A549 (cell line): ENCODE measurements at places on chromosomes 5 and 9.

DNA sequence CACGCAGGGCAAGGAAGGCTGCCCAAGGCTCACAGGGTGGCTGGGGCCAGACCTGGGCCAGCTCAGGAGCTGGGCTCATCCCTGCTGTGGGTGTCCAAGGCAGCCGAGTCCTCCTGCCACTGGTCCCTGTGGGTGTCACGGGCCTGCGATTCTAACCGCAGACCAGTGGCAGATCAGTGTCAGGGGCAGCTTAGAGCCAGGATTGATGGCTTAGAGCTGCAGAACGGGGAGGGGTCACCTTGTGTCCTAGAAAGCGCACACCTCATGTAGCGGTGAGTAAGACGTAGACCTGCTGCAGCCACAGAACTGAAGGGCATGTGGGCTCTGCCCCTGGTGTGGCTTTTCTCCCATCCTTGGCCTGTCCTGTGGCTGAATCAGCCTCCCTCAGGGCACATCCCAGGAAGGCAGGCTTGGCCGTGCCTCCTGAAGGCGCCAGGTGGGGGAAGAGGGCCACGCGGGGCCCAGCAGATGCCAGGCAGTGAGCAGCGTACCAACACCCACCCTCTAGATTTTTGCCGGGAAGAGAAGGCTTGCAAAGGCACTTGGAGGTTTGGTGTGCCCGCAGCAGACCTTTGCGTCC lies 78.3 kb upstream of the FCN2 start:
- DNase-seq: no peak

- DNase-seq: no peak
Measured at GRCh38 chr5:109407913-109408312, 1.9 kb downstream of the PJA2 start.

GRCh38 chr5:169696621-169697510 lies 59.8 kb downstream of the DOCK2 start:
- DNase-seq: peak; percentile 40

- DNase-seq: peak; percentile 24
Measured at GRCh38 chr9:76298521-76299144, 95.6 kb downstream of the RFK start.

DNA sequence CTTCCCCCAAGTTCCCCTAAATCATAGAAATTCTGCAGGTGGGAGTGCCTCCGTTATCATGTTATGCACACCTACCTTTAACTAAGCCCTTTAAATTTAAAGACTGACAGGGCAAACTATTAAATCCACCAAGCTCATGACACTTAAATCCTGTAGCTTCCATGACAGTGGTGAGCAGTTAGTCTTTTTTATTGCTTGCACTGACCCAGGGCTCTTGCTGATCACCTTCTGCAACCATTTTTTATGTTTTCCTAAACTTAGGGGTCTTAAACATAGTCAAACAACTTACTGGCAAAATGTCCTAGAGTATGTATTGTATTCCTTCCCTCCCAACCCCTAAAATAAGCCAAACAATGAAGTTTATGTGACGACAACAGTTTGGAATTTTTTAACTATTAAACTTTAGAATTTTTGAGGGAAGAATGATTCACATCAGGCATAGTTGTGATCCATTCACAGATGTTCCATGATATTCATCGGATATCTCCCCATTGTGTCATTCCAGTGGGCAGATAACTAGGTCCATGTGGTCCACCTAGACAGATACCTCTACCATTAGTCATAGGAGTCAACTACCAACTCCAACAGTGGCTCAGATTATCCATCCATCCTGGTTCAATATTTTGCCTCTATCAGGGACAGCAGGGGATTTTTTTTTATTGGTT lies 283.1 kb downstream of the ADAMTS6 start:
- peak; percentile 51 for DNase-seq

DNA sequence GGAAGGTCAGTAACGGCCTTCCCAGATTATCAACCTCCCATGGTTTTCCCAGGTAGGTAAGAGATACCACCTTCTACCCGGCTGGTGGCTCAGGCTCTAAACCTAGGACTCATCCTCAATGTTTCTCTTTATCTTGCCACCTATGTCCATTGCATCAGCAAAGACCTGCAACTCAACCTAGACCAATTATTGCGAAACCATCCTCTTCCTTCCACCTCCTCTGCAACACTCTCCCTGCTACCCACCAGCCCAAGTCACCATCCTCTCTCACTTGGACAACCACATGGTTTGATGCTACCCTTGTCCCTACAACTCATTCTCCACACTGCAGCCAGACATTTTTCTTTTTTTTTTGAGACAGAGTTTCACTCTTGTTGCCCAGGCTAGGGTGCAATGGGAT lies 65.4 kb upstream of the GDNF start:
- no peak for DNase-seq

DNA sequence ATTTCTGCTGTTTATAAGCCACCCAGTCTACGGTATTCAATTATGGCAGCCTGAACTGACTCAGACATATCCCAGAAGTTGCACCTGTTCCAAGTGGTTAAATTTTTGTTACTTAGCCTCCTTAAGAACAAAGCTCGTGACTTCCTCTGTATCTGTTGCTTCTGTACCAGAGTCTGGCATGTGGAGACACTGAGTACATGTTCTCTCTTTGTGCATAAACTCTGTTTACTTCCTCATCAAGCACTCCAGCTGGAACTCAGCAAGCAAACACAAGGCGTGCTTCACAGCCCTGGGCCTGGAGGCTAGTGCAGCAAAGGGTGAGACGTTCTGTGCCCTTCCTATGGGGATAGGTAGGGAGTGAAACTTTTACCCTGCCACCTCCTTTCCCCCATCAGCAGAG lies 19.0 kb downstream of the C9orf152 start:
- no peak for DNase-seq

DNA sequence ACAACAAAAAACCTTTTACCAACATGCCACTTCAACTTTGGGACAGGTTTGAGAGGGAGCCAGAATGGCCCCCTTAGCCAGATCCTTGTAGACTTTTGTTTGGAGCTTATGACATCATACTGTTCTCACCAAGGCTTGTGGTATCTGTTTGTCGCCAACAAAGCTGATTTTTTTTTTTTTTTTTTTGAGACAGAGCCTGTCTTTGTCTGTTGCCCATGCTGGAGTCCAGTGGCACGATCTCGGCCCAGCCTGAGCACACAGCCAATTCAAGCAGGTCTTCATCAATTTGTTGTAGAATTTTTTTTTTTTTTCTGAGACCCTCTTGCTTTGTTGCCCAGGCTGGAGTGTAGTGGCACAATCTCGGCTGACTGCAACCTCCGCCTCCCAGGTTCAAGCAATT lies 26.4 kb upstream of the NTNG2 start:
- no peak for DNase-seq

GRCh38 chr5:115433918-115434317 lies 110.7 kb downstream of the FEM1C start:
- no peak for DNase-seq

DNA sequence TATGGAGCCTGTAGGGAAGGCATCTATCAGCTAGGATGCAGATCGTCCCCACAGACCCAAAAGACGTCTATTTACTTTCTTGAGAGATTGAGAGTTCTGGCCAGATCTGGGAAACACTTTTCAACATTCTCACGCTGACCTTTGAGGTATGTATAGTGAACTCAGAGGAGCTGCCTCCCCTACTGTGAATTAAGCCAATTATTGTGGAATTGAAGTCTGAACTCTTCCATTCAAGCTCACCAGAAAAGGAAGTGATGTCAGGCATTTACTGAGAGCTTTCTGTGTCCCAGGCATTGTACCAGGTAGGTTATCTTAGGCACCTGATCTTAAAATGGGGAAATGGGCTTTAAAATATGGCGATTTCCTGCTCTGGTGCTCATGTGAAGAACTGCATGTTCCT lies 136.5 kb downstream of the SV2C start:
- DNase-seq: no peak

DNA sequence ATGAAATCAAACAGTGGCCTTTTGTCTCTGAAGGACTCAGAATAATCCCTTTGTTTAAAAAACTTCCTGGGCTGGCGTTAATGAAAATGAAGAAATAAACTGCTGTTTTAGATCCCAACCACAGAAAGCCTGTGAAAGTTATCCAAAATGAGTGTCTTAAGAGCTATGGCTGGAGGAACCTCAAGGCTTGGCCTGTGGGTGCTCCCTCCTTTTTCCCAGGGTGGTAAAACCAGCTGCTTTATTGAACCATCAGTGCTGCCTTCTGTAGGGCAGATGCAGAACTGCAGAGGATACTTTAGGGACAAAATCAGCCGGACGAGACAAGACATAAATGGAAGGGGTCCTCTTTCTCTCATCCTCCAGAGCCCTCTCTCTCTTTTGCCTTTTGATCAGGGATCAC lies 100.9 kb downstream of the SMARCA2 start:
- peak; percentile 29 for DNase-seq

- DNase-seq: no peak
Measured at GRCh38 chr9:130871395-130872062, 25.1 kb downstream of the QRFP start.

GRCh38 chr9:130352081-130352480 lies 86.5 kb downstream of the HMCN2 start:
- no peak for DNase-seq

DNA sequence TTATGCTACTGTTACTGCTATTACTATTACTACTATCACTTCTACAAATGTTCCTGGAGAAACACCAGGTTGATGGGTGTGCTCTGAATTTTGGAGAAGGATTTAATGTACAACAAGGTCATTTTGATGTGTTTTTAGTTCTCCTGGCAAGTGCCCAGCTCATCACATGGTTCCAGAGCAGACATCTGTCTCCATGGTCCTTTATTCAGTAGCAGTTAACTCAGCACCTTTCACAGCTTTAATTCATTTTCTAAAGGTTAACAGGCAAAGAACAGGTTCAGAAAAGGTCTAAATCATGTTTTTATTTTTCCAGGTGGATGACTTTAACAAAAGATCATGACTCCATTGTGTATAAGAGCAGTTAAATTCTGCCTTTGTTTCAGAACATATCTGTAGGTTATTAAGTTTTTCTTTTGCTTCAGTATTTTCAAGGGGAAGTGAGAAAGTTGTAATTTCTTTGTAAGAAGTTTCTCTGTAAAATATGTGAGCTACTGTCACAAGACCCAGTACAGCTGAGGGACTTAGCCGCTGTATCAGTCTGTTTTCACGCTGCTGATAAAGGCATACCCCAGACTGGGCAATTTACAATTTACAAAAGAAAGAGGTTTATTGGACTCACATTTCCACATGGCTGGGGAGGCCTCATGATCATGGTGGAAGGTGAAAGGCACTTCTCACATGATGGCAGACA lies 41.9 kb downstream of the MTRR start:
- no peak for DNase-seq

DNA sequence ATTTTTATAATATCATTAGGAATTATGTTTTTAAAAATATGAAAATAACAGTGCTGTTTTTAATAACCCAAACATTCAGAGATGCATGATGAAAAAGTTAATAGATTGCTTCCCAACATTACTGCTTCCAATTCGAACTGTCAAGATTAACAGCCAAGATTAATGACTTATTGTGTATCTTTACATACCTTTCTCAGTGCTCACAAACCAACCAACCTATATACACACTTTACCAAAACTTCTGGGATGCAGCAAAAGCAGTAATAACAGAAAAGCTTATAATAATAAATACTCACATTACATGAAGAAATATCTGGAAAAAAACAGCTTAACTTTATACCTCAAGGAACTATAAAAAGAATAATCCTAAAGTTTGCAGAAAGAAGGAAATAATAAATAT lies 82.1 kb downstream of the TMEM232 start:
- no peak for DNase-seq
